ENCODE measurements at places on chromosomes 7 and 10. TPM values are rescaled to one million over a fixed set of nuclear protein-coding genes. Genes with fewer than 3 reads are reported as not detected.

- H3K27me3 ChIP-seq: no peaks in the 10 kb centered on the region
- no peak for DNase-seq
- no peaks in the 10 kb centered on the region for H3K36me3 ChIP-seq
- no peak overlapping the region for H3K4me3 ChIP-seq
These were observed 159.8 kb downstream of the WNT2 start for GRCh38 chr7:117163101-117163500.

DNA sequence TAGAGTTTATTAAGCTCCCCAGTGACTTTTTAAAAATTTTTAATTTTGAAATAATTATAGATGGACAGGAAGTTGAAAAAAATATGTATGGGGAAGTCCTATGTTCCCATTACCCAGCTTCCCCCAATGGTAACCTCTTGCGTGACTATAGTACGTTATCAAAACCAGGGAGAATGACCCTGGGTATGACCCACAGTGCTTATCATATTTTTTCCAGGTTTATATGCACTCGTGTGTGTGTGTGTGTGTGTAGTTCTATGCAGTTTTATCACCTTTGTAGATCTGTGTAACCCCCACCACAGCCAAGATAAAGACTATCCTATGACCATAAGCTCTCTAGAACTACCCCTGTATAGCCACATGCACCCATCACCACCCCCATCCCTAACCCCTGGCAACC is 72.8 kb downstream of the TBXAS1 start:
- DNase-seq: no peak
- H3K36me3 ChIP-seq: no peaks in the 10 kb centered on the region
- H3K27me3 ChIP-seq: no peaks in the 10 kb centered on the region
- no peak overlapping the region for H3K4me3 ChIP-seq
- no peaks in the 10 kb centered on the region for H3K4me1 ChIP-seq
- no peak overlapping the region for H3K27ac ChIP-seq

- peaks cover 12% of the 10 kb centered on the region for H3K4me1 ChIP-seq
- H3K27me3 ChIP-seq: no peaks in the 10 kb centered on the region
- no peaks in the 10 kb centered on the region for H3K36me3 ChIP-seq
- H3K27ac ChIP-seq: peak overlapping the region; percentile 1
These were observed 159.9 kb upstream of the EEPD1 start for GRCh38 chr7:35993113-35993512.

DNA sequence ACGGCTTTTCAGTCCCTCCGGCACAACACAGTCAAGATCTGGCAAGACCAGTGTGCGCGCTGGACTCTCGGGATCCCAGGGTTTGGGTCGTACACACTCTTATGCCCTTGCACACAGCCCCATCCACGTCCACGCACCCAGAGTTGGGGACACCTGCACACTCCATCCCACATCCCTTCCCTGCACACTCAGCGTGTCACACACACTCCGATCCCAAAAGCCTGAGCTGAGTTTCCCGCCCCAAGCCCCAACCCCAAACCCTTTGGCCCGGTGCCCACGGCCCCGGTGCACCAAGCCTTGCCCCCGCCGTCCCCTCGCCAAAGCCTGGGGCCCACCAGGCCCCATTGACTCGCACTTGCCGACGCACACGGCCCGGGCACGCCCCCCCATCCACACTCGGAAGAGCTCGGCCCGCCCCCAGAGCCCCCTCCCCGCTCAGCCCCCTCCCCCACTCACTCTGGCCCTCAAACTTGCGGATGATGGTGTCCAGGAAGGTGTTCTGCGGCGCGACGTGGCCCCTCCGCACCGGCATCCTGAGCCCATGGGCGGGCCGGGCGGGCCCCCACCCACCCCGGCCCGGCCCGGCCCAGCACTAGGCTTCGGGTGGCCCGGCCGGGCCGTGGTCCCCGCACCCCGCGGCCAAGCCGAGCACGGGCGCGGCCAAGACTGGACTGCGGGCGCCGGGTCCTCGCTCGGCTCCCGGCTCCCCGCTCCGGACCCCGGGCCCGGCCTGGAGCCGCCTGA is 567 bp downstream of the KCNH2 start:
- H3K4me1 ChIP-seq: peaks cover 62% of the 10 kb centered on the region
- peak overlapping the region; percentile 96 for H3K27ac ChIP-seq
- H3K27me3 ChIP-seq: peaks cover 83% of the 10 kb centered on the region

DNA sequence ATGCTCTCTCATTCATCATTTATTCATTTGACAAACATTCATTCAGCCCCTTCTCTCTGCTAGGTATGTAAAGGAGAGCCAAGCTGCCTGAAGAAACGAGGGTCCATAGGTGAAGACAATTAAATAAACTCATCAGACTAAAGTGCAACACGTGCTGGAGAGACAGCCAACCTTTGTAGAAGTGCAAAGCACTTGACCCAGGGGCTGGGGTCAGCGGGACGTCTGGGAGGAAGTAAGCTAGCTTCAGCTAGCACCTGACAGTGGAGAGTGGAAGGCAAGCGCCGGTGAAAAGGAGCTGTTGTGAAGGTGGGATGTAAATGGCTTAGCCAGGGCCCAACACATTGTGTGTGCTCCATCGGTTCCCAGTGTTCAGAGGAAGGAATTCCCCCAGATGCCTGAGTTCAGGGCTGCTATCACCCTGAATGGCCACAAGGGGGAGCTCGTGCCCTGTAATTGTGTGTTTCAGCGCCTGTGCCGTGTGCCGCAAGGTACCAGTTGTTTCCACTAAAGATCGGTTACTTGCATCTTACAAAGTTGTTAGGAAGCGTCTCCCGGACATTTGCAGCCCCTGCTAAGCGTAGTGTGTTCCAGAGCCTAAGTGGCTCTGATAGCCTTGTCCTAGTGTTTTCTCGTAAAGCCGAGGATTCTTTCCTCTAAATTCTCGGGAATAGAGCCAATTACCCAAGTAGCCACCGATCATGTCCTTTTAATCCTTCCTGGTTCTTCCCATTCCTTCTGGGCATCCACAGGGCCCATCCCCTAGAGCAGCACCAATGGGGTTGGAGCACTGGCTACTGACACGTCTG is 30.6 kb downstream of the TLX1 start:
- H3K4me3 ChIP-seq: peak overlapping the region; percentile 51
- no peak overlapping the region for H3K27ac ChIP-seq
- H3K4me1 ChIP-seq: peaks cover 5% of the 10 kb centered on the region
- DNase-seq: peak; percentile 44
- peaks cover 86% of the 10 kb centered on the region for H3K27me3 ChIP-seq

- DNase-seq: no peak
- H3K36me3 ChIP-seq: peaks cover 17% of the 10 kb centered on the region
- H3K4me1 ChIP-seq: peaks cover 78% of the 10 kb centered on the region
- peak overlapping the region; percentile 90 for H3K27ac ChIP-seq
These were observed 75.5 kb downstream of the HIPK2 start for GRCh38 chr7:139702313-139702731.

- no peak overlapping the region for H3K4me3 ChIP-seq
- H3K27ac ChIP-seq: no peak overlapping the region
- DNase-seq: peak; percentile 80
- H3K4me1 ChIP-seq: peaks cover 21% of the 10 kb centered on the region
- H3K27me3 ChIP-seq: no peaks in the 10 kb centered on the region
These were observed 612.1 kb upstream of the FZD8 start for GRCh38 chr10:36254199-36254598.

- no peak overlapping the region for H3K4me3 ChIP-seq
- peaks cover 7% of the 10 kb centered on the region for H3K27me3 ChIP-seq
- H3K4me1 ChIP-seq: no peaks in the 10 kb centered on the region
These were observed 25.2 kb downstream of the ARL5B start for GRCh38 chr10:18684416-18684815.

- DNase-seq: no peak
- H3K36me3 ChIP-seq: no peaks in the 10 kb centered on the region
These were observed 7.8 kb upstream of the GLI3 start for GRCh38 chr7:42244828-42245227.

DNA sequence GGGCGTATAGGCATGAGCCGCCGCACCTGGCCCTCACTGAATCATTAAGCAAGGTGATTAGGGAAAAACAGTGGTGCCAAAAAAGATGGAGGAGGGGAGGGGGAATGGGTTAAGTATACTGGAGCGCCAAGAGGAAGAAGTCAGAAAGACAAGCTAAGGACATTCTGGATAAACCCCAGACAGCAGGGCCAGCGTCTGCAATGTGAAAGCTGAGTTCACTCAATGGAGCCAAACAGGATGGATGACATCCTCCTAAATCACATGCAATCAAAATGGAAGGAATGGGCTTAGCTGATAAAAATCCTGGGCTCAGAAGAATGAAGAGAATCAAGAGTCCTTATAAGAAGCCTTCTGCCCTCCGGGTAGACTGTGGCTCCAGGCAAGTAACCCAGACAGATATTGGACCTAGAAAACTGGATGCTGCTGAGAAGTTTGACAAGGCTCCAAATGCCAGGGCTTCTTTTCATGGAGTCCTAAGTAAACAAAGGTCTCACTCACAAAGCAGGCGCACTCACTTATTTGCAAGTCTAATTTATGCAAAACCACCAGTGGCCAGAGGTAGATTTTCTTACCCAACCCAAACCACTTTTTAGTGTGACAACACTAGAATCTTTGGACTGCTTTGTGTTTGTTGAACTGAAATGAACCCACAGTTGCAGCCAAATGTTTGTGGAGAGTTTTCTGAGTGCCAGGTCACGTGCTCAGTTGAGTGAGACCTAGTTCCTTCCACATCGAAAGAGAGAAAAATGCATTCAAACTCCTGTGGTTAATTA is 519.1 kb upstream of the AUTS2 start:
- H3K4me3 ChIP-seq: no peak overlapping the region
- no peaks in the 10 kb centered on the region for H3K36me3 ChIP-seq
- peaks cover 9% of the 10 kb centered on the region for H3K4me1 ChIP-seq
- H3K27me3 ChIP-seq: no peaks in the 10 kb centered on the region
- H3K27ac ChIP-seq: peak overlapping the region; percentile 13
- no peak for DNase-seq

- H3K27me3 ChIP-seq: no peaks in the 10 kb centered on the region
- peaks cover 12% of the 10 kb centered on the region for H3K36me3 ChIP-seq
- DNase-seq: no peak
- no peak overlapping the region for H3K27ac ChIP-seq
- H3K4me1 ChIP-seq: no peaks in the 10 kb centered on the region
These were observed 107.6 kb upstream of the SAMD8 start for GRCh38 chr10:75003891-75004290.

GRCh38 chr7:129069021-129069420 is 14.1 kb upstream of the TNPO3 start:
- no peak for DNase-seq
- peaks cover 56% of the 10 kb centered on the region for H3K27me3 ChIP-seq
- H3K36me3 ChIP-seq: no peaks in the 10 kb centered on the region
- no peak overlapping the region for H3K4me3 ChIP-seq
- H3K4me1 ChIP-seq: no peaks in the 10 kb centered on the region

DNA sequence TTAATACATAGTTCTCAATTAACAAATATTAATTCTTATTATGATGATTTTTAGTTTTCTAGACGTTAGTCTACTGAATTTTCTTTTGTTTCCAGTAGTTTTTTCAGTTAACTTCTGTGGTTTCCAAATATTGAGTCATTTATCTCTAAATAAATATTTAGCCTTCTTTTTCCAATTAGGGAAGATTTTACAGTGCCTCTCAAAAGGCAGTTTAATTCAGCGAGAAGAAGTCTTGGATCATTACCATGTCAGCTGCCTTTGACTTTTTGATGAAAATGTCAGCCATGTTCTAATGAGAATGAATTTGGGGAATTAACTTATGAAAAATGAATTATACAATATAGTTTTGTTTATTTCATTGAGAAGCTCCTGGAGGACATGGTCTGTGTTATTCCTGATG is 90.0 kb downstream of the CDK14 start:
- peaks cover 16% of the 10 kb centered on the region for H3K4me1 ChIP-seq
- no peak overlapping the region for H3K27ac ChIP-seq
- H3K4me3 ChIP-seq: no peak overlapping the region
- no peak for DNase-seq
- H3K27me3 ChIP-seq: no peaks in the 10 kb centered on the region
- no peaks in the 10 kb centered on the region for H3K36me3 ChIP-seq

DNA sequence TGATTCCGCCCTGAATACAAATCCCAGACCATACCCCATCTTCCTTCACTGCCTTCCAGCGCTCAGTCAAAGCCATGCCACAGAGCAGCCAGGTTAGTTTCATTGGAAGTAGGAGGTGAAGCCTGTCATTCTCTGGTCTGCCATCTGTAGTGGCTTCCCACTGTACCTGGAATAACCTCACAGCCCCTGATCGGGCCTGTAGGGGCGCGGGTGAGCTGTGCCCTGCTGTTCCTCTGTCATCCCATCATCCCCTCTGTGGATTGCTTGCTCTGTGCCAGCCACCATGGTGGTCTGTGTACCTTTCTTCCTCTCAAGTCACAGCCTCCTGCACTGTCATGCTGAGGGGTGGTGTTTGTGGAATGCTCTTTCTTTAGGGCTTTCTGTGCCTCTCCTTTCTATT is 155.1 kb downstream of the ZNF22 start:
- no peaks in the 10 kb centered on the region for H3K4me1 ChIP-seq
- DNase-seq: no peak
- H3K4me3 ChIP-seq: no peak overlapping the region
- no peak overlapping the region for H3K27ac ChIP-seq
- H3K27me3 ChIP-seq: no peaks in the 10 kb centered on the region

GRCh38 chr7:101911800-101912715 is 94.6 kb downstream of the CUX1 start:
- no peaks in the 10 kb centered on the region for H3K27me3 ChIP-seq
- peaks cover 13% of the 10 kb centered on the region for H3K36me3 ChIP-seq
- H3K4me1 ChIP-seq: peaks cover 51% of the 10 kb centered on the region
- peak; percentile 53 for DNase-seq
- no peak overlapping the region for H3K4me3 ChIP-seq

DNA sequence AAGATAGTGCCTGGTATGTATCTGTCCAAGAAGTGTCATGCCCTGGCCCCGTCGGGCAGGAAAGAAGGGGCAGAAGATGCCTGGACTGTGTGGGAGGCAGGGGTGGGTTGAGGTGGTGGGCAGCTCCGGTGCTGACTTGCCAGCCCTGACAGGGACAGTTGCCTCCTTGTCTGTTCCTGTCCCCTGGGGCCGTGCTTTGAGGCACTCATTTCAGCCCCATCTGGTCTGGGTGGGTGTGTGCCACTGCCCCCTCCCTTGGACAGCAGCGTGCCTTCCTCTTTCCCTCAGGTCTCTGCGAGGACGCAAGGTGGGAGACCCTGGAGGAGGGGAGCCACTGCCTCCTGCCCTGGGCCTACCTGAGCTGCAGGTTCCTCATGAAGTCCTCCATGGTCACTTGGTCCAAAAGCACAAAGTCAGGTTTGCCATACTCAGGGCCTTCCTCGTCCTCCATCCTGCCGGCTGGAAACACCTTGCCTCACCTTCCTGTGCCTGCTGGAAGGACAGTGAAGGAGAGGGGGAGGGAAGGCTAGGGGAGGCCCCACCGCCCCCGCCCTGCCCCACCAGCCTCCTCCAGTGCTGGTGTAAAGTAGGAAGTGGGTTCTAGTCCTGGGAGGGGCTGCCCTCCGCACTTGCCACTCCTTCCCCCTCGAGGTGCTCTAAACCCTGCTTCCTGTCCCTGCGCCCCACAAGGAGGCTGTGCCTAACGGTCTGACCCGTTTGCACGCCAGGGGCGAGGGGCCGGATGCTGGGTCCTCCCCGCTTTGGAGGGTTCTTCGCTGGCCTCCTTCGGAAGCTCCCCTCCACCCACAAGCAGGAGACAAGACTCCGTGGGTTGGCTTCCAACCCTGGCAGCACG is at the start of gene MYO1G:
Gene MYO1G, minus strand, starts transcription at position 505 of the 856 bp plus-strand sequence. Its CDS starts 54 bp downstream, at position 451.
- H3K4me3 ChIP-seq: peak within 1 kb of the TSS; percentile 17
- peaks cover 14% of the 10 kb centered on the region for H3K4me1 ChIP-seq
- peak within 1 kb of the TSS; percentile 34 for H3K27ac ChIP-seq
- peaks cover 15% of the 10 kb centered on the region for H3K36me3 ChIP-seq
- DNase-seq: peak; percentile 36
- H3K27me3 ChIP-seq: no peaks in the 10 kb centered on the region

The DYNC1I1 gene
- total RNA-seq: 38.8 TPM

The CALML5 gene
- total RNA-seq: not detected

The RET gene
- total RNA-seq: 0.60 TPM

The ASZ1 gene
- not detected for total RNA-seq

The INMT gene
- total RNA-seq: 49.5 TPM

The NOS3 gene
- total RNA-seq: 12.6 TPM

The NPSR1 gene
- not detected for total RNA-seq

The CALCR gene
- 0.08 TPM for total RNA-seq

The EPC1 gene
- 17.0 TPM for total RNA-seq

Measured in left ventricle myocardium inferior (tissue), 1 donor.